ENCODE measurements at places on chromosomes 16 and 17.

- DNase-seq, result no peak
Measured at GRCh38 chr17:73069164-73069770, 23.2 kb downstream of the SLC39A11 start.

GRCh38 chr16:588639-588888 lies 1.3 kb upstream of the RAB40C start:
- no peak for DNase-seq

DNA sequence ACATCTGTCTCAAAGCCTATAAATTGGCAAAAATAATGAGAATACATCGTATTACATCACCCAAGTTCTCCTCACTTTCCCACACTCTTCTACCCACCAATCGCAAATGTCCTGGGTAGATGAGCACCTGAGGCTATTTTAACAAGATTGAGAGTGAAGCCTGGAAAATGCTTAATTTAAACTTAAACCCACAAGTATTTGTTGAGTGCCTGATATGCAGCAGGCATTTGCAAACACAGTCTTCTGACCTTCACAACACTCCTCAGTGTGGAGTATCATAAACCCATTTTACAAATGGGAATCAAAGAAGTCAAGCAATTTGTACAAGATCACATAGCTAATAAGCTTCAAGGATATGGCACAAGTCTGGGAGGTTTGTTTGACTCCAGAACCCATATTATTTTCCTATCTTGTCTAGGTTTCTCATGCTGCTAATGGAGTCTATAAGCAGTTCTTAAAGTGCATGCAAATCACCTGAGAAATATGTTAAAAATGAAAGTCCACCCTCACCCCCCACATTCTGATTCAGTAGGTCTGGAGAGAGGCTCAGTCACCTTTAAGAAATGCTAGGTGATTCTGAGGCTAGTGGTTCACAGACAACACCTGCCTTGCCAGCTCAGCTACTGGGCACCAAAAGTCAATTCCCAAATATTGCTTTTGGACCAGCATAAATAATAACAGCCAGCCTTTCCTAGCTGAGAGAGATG lies 34.9 kb upstream of the CCL2 start:
- no peak for DNase-seq

DNA sequence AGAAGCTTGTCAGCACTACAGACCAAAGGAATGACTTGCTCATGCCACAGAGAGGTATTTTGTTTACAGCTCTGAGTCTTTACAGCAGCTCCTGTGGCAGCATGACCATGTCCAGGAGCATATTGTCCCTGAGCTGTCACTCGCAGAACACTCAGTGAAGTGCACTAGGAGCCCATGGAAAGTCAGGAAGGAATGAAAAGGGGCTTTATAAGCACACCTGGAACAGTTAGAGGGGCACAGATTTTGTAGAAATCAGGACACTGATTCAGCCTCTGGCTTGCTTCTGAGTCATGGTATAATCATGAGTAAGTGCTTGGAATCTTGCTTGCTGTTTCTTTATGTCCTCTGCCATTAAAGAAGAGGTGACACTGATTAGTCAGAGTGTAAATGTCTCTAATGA lies 41.0 kb downstream of the TADA2A start:
- no peak for DNase-seq

DNA sequence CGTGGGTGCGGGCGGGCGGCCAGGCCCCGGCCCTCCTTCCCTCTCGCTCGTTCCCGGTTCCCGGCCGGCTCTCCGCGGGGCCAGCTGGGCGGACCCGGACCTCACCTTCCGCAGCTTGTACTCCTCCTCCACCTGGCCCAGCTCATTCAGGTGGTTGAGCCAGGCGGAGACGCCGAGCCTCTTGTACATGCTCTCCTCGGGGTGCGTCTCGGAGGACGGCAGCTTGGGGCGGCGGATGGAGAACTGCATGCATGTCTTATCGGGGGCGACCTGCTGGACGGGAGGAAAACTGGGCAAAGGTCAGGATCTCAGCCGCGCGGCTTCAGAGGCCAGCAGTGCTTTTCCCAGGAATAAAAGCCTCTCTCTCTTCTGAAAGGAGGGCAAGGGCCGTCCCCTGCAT lies 85.4 kb downstream of the TBC1D16 start:
- no peak for DNase-seq

DNA sequence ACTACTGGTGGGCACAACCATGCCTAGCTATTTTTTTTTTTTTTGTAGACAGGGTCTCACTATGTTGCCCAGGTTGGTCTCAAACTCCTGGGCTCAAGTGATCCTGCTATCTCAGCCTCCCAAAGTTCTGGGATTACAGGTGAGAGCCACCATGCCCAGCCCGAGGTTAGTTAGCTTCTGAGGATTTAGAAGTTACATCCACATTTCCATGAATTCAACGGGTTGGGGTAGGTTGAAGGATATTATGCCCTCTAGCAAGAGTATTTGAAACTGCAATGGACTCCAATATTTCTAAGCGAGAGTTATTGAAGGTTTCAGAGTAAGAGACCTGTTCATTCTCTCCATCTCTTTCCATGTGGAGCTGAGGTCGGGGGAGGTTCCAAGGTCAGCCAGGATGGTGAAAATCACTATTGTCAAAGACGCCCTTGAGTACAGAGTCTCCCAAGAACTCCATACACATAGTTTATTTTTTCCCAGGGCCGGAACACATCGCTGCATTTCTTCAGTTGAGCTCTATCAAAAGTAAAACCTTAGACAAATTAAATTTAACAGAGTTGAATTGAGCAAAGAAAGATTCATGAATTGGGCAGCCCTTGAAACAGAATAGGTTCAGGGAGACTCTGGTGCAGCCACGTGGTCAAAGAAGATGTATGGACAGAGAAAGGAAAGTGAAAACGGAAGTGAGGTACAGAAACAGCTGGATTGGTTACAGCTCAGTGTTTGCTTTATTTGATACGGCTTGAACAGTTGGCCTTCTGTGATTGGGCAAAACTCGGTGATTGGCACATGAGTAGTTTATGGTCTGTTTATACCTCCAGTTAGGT lies 19.0 kb upstream of the ITPRIPL2 start:
- DNase-seq, result no peak

- no peak for DNase-seq
Measured at GRCh38 chr16:67489401-67490083, 6.2 kb upstream of the AGRP start.

- DNase-seq, result no peak
Measured at GRCh38 chr16:65098916-65099315, 22.9 kb downstream of the CDH11 start.

- DNase-seq, result no peak
Measured at GRCh38 chr16:81956213-81956948, 54.9 kb downstream of the SDR42E1 start.

DNA sequence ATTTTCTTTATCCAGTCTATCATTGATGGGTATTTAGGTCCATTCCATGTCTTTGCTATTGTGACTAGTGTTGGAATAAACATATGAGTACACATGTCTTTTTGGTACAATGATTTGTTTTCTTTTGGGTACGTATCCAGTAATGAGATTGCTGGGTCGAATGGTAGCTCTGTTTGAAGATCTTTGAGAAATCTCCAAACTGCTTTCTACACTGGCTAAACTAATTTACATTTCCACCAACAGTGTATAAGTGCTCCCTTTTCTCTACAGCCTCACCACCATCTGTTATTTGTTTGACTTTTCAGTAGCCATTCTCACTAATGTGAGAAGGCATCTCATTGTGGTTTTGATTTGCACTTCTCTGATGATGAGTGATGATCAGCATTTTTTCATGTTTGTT lies 103.7 kb downstream of the GOSR1 start:
- no peak for DNase-seq

- no peak for DNase-seq
Measured at GRCh38 chr16:87729266-87729954, 36.4 kb downstream of the KLHDC4 start.

- no peak for DNase-seq
Measured at GRCh38 chr17:61454381-61455323, 2.4 kb downstream of the TBX4 start.

- no peak for DNase-seq
Measured at GRCh38 chr16:89170346-89171215, 967 bp upstream of the CDH15 start.

- no peak for DNase-seq
Measured at GRCh38 chr16:89000207-89000959, 23.4 kb upstream of the CBFA2T3 start.

DNA sequence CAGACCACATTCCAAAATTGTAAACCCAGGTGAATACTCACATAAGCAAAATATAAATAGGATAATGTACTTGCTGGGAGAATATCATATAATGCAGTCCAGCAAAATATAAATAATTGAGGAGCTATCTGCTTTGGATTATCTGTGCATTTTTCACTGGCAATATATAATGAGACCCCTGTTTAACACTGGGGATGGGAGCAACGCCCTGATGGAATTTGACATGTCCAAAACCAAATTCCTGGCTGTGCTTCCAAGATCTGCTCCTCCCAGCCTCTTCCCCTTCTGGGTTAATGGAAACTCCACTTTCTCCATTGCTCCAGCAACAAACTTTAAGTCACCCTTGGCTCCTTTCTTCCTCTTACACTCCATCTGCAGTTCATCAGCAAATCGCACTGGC lies 35.5 kb upstream of the HLF start:
- no peak for DNase-seq

- no peak for DNase-seq
Measured at GRCh38 chr16:82108774-82109173, 61.2 kb downstream of the MPHOSPH6 start.

DNA sequence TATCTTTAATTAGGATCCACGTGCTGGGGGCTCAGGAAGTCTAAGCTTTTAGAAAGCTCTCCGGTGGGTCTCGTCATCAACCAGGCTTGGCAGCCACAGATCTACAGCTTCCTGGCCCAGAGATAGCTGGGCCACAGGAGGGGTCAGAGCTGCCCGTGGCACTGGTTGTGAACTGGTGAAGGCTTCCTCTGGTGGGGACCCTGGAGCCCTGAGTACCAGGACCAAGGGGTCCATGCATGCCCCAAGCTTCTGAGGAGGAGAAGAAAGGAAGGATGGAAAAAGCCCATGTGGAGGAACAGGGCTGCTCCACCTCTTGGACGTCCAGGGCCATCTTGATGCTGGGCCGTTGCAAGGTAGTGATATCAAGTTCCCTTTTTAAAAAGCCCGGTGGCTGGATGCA lies 13.3 kb downstream of the RMI2 start:
- DNase-seq, result no peak

GRCh38 chr16:70689970-70690891 lies 4.4 kb upstream of the MTSS2 start:
- DNase-seq, result no peak

DNA sequence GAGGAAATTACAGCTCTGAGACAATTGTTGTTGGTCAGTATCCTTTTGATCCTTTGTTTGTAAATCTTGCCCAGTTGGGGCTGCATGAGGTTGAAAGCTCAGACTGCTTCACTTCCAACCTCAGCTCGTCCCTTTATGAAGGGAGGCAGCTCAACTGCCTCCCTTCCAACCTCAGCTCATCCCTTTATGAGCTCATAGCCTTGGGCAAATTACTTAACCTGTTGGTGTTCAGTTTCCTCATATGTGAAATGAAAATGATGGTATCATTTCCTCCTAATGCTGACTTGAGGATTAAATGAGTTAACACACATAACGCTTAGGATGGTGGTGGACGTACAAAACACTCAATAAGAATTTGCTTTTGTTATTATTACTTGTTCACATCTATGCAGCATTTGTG lies 265.1 kb downstream of the CDH13 start:
- DNase-seq, result no peak

DNA sequence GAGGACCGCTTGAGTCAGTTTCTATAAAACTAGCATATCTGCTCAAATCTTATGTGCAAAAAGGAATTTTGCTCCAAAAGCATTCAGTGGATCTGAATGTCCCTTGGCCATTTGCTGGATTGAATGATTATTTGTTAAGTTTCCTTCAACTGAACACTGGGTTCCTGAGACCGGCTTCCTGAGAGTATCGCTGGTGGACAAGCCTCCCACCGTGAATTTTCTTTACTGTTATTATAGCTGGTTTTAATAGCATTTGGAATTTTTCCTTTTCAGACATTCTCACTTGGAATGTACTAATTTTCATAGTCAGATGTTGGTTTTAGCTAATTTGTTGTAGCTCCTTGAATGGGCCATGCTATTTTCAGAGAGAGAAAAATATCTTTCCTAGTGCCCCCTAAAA lies 9.8 kb upstream of the MYOCD start:
- DNase-seq, result no peak

DNA sequence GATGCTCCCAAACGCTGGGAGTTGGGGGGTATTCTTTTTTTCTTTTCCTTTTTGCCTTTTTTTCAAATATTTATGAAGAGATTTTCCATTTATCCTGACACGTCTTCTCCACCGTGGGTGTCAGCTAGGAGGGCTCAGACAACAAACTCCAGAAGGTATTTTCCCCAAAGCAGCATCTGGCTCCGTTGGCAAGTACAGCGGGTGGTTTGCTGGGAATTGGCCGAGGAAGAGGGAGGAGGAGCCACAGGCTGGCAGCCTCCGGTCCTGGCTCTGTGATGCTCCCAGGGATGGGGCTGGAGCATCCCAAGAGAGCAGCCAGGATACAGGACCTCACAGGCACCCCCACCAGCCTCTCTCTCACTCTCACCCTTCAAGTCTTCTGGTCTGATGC lies 10.9 kb upstream of the CACNG4 start:
- DNase-seq, result peak; percentile 35

DNA sequence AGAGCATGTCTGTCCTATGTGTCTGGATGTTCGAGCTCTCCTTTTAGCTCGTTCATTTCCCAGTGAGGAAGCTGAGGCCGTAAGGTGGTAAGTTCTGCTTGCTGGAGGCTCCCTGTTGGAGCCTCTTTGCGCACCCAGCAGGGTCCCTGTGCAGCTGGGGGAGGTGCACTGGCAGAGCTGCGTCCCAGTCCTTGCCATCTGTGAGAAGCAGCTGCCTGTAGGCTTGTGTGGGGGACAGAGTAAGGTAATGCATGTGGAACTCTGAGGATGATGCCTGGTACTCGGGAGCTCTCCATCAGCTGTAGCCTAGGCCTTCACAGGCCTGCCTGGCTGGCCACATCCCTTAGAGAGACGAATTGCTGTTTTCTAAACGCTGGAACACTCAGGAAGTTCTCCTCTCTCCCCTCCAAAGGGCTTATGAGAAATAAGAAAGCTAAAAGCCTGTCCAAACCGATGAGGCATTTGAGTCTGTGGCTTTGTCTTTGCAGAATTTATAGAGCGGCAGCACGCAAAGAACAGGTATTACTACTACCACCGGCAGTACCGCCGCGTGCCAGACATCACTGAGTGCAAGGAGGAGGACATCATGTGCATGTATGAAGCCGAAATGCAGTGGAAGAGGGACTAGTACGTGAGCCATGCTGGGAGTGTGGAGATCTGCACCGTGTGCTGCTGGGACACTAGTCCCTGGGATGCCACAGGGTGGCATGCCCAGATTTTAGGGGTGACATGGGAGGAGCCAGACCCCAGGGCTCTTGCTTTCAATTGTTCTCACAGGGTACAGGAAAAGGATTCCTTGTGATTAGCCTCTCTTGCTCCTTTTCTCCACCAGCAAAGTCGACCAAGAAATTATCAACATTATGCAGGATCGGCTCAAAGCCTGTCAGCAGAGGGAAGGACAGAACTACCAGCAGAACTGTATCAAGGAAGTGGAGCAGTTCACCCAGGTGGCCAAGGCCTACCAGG lies 1.6 kb downstream of the NDUFB10 start:
- DNase-seq, result peak; percentile 6

GRCh38 chr16:78955206-78955605 lies 645.3 kb downstream of the MAF start:
- no peak for DNase-seq

GRCh38 chr17:37797206-37797605 lies 52.3 kb upstream of the HNF1B start:
- no peak for DNase-seq

- no peak for DNase-seq
Measured at GRCh38 chr17:56499799-56500388, 93.6 kb upstream of the NOG start.

- DNase-seq, result no peak
Measured at GRCh38 chr16:52634528-52634927, 87.6 kb upstream of the TOX3 start.

Data from hippocampal formation (tissue), 2 donors.